ENCODE measurements at places on chromosomes 11 and 22.

DNA sequence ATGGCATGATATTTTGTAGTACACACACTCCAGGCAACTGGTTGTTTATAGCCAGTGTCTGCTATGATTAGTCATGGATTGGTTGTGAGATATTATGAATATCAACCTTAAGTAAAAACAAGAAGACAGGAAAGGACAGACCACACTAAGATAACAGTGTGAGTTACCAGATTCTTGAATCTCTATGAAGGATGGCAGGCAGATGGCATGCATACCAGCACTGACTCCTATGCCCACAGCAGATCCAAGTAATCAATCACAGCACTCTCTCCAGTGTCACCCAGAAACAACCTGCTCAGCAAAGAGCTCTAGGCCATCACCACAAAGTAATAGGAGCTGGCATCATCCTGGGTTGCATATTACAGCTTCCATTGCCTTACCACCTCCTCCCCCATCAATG is 116.6 kb downstream of the GALNT18 start:
- DNase-seq, result no peak

- DNase-seq, result no peak
These were observed 22.5 kb downstream of the TAB1 start for GRCh38 chr22:39422101-39422500.

- no peak for DNase-seq
These were observed 6.9 kb upstream of the ETS1 start for GRCh38 chr11:128594226-128594625.

DNA sequence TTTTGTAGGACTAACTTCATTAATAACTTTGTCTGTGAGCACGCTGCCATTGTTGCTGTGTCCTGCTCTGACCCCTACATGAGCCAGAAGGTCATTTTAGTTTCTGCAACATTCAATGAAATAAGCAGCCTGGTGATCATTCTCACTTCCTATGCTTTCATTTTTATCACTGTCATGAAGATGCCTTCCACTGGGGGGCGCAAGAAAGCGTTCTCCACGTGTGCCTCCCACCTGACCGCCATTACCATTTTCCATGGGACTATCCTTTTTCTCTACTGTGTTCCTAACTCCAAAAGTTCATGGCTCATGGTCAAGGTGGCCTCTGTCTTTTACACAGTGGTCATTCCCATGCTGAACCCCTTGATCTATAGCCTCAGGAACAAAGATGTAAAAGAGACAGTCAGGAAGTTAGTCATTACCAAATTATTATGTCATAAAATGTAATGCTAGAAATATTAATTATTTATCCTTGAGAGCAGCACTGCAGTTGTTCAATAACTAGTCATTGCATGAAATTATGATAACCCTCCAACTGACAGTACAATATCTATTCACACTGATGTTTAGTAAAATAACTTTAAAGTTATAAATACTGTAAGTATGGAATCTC is 46.4 kb upstream of the OR5D13 start:
- no peak for DNase-seq

- no peak for DNase-seq
These were observed 8.1 kb downstream of the RIC8A start for GRCh38 chr11:215581-216037.

- no peak for DNase-seq
These were observed 6.1 kb upstream of the A4GALT start for GRCh38 chr22:42726811-42727210.

DNA sequence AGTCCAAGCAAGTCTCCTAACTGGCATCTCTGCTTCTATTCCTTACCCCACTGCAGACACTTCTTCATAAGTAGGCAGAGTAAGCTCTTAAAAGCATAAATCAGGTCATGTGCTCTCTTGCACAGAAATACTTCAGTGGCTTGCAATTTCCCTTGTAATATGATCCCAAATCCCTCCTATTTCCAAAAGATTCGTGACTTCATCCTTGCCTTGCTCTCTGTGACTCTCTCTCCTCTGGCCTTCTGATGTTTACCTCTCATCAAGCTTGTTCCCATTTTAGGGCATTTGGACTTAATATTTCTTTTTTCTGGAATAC is 37.4 kb upstream of the NCR3LG1 start:
- DNase-seq, result no peak

Data from stimulated activated CD4-positive, alpha-beta T cell treated with anti-CD3 and anti-CD28 coated beads, Interleukin-2, amount 100 ng/mL, for 48 hours (primary cell).